Lower lobe of right lung (tissue), 2 donors: ENCODE measurements at places on chromosomes 16 and 17.

DNA sequence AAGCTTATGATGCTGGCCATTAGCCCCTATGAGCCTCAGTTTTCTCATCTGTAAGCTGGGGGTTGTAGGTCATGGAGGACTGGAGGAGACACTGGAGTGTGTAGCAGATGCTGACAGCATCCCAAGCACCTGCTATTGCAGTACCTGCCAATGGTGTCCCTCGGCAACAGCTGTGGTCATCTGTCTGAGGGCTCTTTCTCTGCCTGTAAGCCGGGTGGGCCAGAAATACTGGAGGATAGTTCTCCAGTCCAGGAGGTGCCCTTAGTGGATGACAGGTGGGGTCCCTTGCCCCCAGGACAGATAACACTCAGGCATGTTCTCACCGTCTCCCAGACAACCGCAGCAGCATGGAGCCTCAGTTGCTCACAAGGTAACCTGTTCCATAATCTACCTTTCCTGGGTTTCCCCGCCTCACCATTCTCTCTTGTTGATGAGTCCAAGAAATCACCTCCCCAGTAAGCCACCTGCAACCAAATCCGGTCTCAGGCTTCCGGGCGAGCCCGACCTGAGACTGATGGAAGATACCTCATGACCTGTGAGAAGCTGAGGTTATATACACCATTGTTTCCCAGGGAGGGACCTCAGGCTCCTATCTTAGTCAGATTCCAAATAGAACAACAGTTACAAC, 23.8 kb downstream of the NLRP1 start:
- no peak for DNase-seq
- no peaks in the 10 kb centered on the region for H3K27me3 ChIP-seq
- peaks cover 42% of the 10 kb centered on the region for H3K36me3 ChIP-seq
- H3K27ac ChIP-seq, result no peak overlapping the region

DNA sequence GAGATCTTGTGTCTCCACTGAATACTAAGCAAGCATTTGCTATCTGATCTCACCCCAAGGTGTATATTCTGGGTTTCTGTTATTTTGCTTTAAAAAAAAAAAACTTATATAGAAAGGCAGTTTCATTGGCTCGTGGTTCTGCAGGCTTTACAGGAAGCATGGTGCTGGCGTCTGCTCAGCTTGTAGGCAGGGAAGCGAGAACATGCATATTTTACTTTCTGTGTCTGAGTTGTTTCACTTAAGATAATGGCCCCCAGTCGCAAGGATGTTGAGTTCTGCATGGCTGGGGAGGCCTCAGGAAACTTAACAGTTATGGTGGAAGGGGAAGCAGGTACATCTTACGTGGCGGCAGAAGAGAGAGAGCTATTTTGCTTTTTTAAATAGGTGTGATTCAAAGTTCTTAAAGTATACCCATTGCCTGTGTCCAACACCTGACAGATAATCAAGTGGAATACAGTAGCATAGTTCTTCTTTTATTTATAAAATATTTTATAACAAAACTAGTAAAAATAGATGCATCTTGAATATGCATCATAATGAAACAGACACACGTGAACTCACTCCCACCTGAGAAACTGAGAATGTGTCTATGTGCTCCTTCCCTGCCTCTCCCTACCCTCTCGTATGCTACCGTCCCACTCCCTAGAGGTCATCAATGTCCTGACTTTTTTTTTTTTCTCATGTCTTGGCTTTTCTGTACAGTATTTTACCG, 15.4 kb upstream of the ARHGAP17 start:
- peak overlapping the region; percentile 71 for H3K4me3 ChIP-seq
- no peak overlapping the region for H3K27ac ChIP-seq
- DNase-seq, result no peak
- no peaks in the 10 kb centered on the region for H3K36me3 ChIP-seq

GRCh38 chr17:48503747-48504146, 27.1 kb downstream of the HOXB1 start:
- no peak for DNase-seq
- no peaks in the 10 kb centered on the region for H3K4me1 ChIP-seq
- no peak overlapping the region for H3K4me3 ChIP-seq
- H3K27me3 ChIP-seq, result peaks cover 4% of the 10 kb centered on the region
- H3K27ac ChIP-seq, result no peak overlapping the region

GRCh38 chr16:46828943-46829342, 2.0 kb downstream of the C16orf87 start:
- no peaks in the 10 kb centered on the region for H3K27me3 ChIP-seq
- DNase-seq, result no peak
- H3K27ac ChIP-seq, result no peak overlapping the region
- H3K4me3 ChIP-seq, result no peak overlapping the region
- no peaks in the 10 kb centered on the region for H3K36me3 ChIP-seq
- peaks cover 9% of the 10 kb centered on the region for H3K4me1 ChIP-seq

GRCh38 chr17:74089869-74090464, 113.5 kb upstream of the RPL38 start:
- H3K4me1 ChIP-seq, result no peaks in the 10 kb centered on the region
- H3K27me3 ChIP-seq, result peaks cover 10% of the 10 kb centered on the region
- no peaks in the 10 kb centered on the region for H3K36me3 ChIP-seq
- H3K4me3 ChIP-seq, result no peak overlapping the region

DNA sequence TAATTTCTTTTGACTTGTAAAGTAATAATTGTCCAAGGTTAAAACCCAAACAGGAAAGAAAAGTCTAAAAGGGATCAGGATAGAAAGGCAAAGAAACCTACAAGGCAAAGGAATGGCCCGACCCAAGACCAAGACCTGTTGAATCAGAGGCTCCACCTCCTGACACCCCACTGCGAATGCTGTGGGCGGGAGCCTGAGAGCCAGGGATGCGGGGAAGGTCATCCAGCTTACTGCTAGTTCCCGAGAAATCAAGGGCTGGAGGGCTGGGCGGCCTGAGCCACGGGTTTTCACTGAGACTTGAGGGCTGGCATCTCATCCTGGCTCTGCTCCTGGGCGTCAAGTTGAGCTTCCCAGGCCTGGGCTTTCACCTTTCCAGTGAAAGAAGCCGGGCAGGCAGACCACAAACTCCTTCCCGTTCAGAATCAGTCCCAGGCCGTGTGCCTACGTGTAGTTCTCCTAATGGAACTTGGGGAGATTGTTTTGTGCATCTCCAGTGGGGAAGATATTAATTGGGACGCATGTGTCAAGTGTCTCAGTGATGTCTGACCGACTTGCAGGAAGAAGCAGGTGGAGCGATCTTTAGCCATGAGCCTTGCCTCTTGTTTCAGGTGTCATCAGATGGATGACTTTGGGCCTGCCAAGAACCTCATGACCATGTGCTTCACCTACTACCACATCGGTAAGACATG, 36.9 kb downstream of the CIBAR2 start:
- H3K36me3 ChIP-seq, result peaks cover 86% of the 10 kb centered on the region
- no peak overlapping the region for H3K27ac ChIP-seq
- H3K4me3 ChIP-seq, result no peak overlapping the region

- DNase-seq, result peak; percentile 63
- H3K4me1 ChIP-seq, result peaks cover 81% of the 10 kb centered on the region
- no peaks in the 10 kb centered on the region for H3K27me3 ChIP-seq
- H3K4me3 ChIP-seq, result no peak overlapping the region
- H3K27ac ChIP-seq, result peak overlapping the region; percentile 82
Measured at GRCh38 chr16:70430667-70431536, 8.0 kb downstream of the ST3GAL2 start.

DNA sequence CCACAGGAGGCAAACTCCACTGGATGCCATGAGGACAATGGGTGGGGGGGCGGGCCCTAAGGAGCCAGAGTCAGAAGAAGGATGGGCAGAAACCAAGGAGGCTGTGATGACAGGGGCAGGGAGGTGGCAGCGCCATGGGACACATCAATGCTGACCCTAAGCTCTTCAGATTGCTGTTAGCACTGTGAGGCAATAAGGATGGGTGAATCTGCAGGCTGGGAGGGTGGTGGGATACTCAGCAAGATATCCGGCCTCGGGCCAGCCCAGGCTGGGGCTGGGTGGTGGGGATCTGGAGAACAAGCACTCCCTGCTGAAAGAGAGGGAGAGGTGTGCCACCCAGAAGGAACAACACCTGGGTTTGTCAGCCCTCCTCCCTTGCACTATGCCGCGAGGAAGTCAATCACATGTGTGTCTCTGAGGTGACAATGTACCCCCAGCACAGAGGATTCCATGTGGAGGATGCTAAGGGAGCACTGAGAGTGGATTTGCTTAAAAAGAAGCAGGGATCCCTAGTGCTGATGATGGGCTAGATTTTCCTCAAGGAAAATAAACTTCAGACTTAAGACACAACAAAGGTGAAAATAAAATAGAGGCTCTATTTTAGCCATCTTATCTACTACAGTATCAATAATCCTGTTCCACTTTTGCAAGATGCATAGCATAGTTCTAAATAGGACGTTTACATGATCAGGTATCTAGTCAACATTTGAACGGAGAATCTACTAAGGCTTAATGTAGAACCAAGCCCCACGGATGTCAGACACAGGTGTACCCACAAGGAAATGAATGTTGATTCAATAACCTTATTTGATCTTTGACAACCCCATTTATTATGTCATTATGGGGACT, 22.6 kb downstream of the SMPD3 start:
- no peak overlapping the region for H3K4me3 ChIP-seq
- H3K27me3 ChIP-seq, result no peaks in the 10 kb centered on the region
- no peaks in the 10 kb centered on the region for H3K36me3 ChIP-seq
- no peaks in the 10 kb centered on the region for H3K4me1 ChIP-seq
- no peak overlapping the region for H3K27ac ChIP-seq

- no peak for DNase-seq
- no peaks in the 10 kb centered on the region for H3K36me3 ChIP-seq
- no peaks in the 10 kb centered on the region for H3K4me1 ChIP-seq
- H3K4me3 ChIP-seq, result no peak overlapping the region
Measured at GRCh38 chr16:87000001-87000400, 317.2 kb downstream of the C16orf95 start.
